ENCODE measurements at places on chromosomes 5 and 9. TPM values are rescaled to one million over a fixed set of nuclear protein-coding genes. Genes with fewer than 3 reads are reported as not detected.

DNA sequence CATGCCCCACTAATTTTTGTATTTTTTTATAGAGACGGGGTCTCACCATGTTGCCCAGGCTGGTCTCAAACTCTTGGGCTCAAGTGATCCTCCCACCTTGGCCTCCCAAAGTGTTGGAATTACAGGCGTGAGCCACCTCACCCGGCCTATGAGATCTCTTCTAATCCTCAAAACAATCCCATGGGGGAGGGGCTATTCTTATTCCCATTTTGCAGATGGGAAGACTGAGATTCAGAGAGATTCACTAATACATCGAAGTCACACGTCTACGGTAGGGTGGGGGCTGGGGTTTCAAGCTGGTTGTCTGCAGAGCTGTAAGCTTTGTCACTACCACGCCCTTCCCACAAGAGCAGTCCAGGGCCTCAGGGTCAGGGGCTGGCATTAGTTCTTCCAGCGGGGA is 14.0 kb upstream of the NTNG2 start:
- no peak for DNase-seq

- DNase-seq, result no peak
Observed at GRCh38 chr5:125525356-125525755, 778.9 kb upstream of the ZNF608 start.

- DNase-seq, result no peak
Observed at GRCh38 chr9:125447202-125447802, 185.7 kb downstream of the GAPVD1 start.

C7 gene
- total RNA-seq, result not detected

DNA sequence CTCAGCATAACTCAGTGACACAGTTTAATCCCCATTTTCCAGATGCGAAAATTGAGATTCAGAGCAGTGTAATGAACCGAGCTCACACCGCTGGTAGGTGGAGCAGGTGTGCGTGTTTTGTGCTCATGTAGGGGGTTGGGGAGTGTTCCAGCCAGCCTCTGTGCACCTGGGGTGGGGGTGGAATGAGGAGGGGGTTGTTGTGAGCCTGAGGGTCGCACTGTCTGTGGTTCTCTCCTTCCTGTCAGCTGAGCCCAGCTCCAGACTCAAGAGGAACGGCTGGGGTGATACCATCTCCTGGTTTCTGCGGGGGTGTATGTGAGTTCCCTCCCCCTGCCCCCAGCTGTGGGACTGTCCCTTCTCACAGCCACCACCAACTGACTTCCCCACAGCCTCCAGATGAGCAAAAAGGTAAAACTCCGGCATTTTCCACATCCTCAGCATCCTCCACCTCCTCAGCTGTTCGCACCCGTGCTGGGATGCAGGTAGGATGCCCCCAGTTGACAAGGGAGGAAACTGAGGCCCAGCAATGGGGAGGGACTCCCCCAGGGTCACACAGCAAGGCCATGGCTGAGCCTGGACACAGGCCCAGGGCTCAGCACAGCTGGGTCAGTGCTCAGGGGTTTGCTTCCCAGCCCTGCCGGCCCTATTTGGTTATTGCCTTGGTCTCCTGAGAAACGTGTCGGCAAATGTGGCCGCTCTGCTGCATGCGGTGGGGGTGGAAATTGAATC is 2.1 kb downstream of the SH2D3C start:
- no peak for DNase-seq

DNA sequence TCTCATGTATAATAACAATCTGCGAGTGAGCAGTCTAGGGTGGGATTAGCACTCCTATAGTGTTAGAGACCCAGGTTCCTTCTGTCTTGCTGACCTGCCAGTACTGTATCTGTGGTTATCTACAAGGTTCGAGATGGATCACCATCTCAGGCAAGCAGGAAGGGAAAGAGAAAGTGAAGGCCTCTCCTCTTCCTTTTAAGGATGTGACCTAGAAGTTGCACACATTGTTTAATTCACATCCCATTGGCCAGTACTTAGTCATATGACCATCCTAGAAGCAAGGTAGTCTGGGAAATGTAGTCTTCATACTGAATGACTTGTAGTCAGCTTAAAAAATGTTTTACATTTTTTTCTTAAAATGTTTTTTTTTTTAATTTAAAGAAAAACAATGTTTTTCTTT is 168.6 kb downstream of the CARTPT start:
- peak; percentile 82 for DNase-seq

GRCh38 chr9:93699650-93700049 is 123.3 kb downstream of the PHF2 start:
- no peak for DNase-seq

GRCh38 chr5:79529110-79529509 is 15.2 kb upstream of the HOMER1 start:
- no peak for DNase-seq

DNA sequence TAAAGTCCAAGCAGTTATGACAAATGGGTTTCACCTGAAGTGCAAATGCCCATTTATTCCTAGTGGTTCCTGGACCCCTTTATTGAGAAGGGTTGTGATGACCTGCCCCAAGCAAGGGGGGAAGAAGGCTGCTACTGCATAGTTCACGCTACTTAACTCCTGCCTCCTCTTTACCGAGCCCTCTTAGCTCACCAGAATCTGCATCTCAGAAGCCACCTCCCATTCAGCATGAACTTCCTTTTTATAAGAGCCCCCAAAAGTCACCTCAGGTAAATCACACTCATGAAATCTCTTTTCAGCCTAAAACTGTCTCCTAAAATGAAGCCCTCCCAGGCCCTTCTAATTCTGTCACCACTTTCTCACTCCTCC is 26.6 kb upstream of the C9orf72 start:
- no peak for DNase-seq

GRCh38 chr5:96726802-96727201 is 64.6 kb downstream of the CAST start:
- no peak for DNase-seq

- no peak for DNase-seq
Observed at GRCh38 chr9:119349351-119349825, 19.8 kb downstream of the BRINP1 start.

- DNase-seq, result no peak
Observed at GRCh38 chr9:29214154-29214689, 1640.9 kb upstream of the C9orf72 start.

DNA sequence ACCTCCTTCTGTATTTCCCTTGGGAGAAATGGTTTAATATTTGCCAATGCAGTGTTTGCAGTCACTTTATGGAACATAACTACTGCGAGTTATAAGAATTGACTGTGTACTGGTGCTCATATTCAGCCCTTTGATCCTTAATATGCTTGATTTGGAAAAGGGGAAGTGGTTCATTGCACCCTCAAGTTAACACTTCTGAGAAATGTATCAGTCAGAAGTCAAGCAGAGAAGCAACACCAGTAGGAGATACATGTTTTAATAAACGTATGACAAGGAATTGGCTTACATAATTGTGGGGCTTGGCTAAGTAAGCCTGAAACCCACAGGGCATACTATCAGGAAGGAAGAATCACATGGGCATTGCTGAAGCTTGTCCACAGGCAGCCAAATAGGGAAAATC is 131.0 kb upstream of the SPRY4 start:
- no peak for DNase-seq

DNA sequence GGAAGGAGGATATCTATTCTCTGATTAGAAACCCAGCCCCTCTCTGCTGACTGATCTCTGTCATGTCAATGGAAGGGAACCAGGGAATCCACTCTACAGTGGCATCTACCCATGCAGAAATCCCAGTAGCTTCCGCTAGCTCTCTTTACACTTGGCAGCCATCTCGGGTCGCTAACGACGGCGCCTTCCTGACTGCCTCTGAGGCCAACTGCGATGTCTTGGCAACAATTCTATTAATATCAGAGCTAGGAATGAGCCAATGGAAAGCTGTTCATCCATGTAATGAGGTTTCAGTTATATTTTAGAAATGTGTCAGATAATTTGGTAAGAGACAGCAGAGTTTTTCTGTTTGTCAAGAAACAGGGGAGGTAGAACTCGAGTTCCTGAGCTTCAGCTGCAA is 67.6 kb upstream of the ATP10B start:
- no peak for DNase-seq

CHSY3 gene
- total RNA-seq, result 0.48 TPM

- DNase-seq, result no peak
Observed at GRCh38 chr5:45279109-45279508, 417.1 kb downstream of the HCN1 start.

C9orf153 gene
- total RNA-seq, result 0.48 TPM

IL3 gene
- not detected for total RNA-seq

OR13C8 gene
- total RNA-seq, result not detected

DNA sequence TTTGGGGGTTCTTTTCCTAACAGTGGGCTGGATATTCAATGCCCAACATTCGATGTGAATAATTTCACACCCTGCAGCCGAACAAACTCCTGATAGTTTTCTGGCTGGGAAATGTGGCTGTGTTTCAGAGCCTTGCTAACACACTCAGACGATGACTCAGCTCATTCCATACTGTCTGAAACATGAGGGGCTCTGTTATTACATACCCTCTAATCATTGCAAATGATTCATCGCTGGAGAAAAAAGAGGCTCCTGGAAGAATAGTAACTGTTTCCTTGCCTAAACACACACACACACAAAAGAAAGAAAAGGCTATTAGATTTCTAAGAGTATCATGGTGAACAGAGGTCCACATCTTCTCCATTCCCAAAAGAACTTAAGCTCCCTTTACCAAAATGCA is 75.8 kb downstream of the OXCT1 start:
- DNase-seq, result peak; percentile 83

- DNase-seq, result no peak
Observed at GRCh38 chr9:112174965-112175795, at the start of gene SUSD1. Gene SUSD1, minus strand, starts transcription at chr9:112175297. Its CDS starts 62 bp downstream, at chr9:112175235.

PRDM9 gene
- not detected for total RNA-seq

- DNase-seq, result no peak
Observed at GRCh38 chr5:141808857-141809256, 69.4 kb downstream of the PCDH1 start.

SPEF2 gene
- total RNA-seq, result 0.84 TPM

SPACA9 gene
- 3.3 TPM for total RNA-seq

LNPEP gene
- 22.3 TPM for total RNA-seq

LCN15 gene
- total RNA-seq, result not detected

DNA sequence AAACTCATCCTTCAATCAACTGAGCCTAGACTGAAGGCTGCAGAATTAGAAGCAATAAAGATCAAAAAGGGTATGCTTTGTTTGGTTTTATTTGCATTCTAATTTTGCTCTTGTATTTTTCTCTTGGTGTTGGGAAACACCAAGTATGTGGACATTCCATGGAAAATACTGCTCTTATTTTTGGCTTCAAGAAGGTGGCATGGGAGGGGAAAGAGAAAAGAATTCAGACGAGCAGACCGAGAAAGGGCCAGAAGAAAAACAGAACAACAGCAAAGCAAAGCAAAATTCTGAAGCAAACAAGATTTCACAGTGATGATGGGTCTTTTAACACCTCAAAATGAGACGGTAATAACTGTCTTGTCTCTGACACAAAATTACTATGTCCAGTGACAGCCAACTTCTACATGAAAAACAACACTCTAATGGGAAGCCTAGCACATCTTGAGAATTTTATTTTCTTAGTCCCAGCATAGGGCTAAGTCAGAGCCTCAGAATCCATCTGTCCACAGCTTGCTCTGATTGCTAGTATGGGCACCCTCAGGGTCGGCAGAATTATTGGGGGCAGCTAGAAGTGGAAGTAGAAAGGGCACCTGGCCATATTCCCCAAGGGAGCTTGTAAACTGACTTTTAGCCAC is 26.8 kb downstream of the FREM1 start:
- no peak for DNase-seq

ANKRD20A1 gene
- total RNA-seq, result not detected

GRCh38 chr5:59138509-59138908 is 555.6 kb downstream of the RAB3C start:
- DNase-seq, result no peak

- no peak for DNase-seq
Observed at GRCh38 chr5:141716009-141716408, 34.0 kb upstream of the ARAP3 start.

TLX3 gene
- 1.9 TPM for total RNA-seq

PITX1 gene
- total RNA-seq, result 0.49 TPM

AP3B1 gene
- 74.5 TPM for total RNA-seq

PCDHB13 gene
- total RNA-seq, result 2.6 TPM

DNA sequence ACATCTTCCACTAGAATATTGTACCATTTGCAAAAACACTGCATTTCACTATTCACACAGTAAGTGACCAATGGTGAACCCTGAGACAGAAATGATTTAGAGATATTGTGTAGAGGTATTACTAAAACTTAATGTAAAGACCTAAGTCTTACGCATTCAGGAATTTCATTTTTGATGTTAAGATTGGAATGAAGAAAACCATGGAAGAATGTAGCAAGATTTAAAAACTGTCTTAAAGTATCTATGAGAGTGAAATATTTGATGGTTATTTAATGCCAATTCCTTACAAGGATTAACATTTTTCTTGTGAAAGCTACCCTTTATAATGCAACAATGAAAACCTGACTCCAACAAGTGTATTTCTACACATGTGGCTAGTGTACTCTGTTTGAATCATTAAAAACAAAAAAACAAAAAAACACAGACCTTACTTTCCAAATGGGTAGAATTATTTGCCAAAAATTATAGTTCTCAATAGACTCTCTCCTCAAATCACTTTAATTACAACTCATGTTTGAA is 172.0 kb downstream of the NNT start:
- DNase-seq, result no peak

- DNase-seq, result no peak
Observed at GRCh38 chr5:79691007-79691406, 1.4 kb downstream of the CMYA5 start.

- no peak for DNase-seq
Observed at GRCh38 chr5:24805230-24805629, 160.5 kb upstream of the CDH10 start.

EDIL3 gene
- 45.8 TPM for total RNA-seq

DNA sequence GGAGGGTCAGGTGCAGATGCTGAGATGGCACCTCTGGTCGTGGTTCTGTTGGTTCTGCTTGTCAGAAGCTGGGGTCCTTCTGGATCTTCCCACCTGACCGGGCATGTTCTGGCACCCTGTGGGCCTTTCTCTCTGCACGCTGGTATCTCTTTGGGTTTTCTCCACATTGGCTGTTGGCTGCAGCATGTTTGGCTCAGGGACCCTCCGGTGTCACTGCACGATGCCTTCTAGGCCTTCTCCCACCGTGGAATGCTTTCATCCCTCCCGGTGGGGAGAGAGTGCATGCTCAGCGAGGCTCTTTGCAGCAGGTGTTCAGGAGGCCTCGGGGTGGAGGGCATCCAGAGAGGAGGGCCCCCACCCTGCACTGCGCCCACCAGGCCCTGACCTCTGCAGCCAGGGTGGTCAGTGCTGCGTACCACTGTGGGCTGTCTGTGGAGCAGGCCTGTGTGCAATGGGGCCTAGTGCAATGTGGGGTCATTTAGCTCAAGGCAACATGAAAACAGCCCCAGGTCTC is 119.4 kb downstream of the WNK2 start:
- no peak for DNase-seq

GRCh38 chr9:109441296-109441695 is 56.8 kb downstream of the PTPN3 start:
- DNase-seq, result no peak
